Neural cell (in vitro differentiated cells): ENCODE measurements at places on chromosomes 3 and 15. TPM values are rescaled to one million over a fixed set of nuclear protein-coding genes. Genes with fewer than 3 reads are reported as not detected.

ADAMTS17 gene
- polyA plus RNA-seq, result 0.04 TPM in 1 of 2 replicates, not detected in the other

ZCWPW2 gene
- 0.48 and 1.0 TPM in 2 replicates for polyA plus RNA-seq

CYP1A1 gene
- 0.09 and 0.36 TPM in 2 replicates for polyA plus RNA-seq

THBS1 gene
- polyA plus RNA-seq, result 0.22 and 0.58 TPM in 2 replicates

SMAD6 gene
- 0.08 and 0.16 TPM in 2 replicates for polyA plus RNA-seq

ARHGAP11A gene
- polyA plus RNA-seq, result 0.20 and 0.50 TPM in 2 replicates

GNAT1 gene
- not detected in 2 replicates for polyA plus RNA-seq

CLSTN2 gene
- 10.7 and 12.3 TPM in 2 replicates for polyA plus RNA-seq

CCR2 gene
- not detected in 2 replicates for polyA plus RNA-seq

ZXDC gene
- polyA plus RNA-seq, result 22.2 and 26.5 TPM in 2 replicates

KCNH8 gene
- 28.9 and 31.7 TPM in 2 replicates for polyA plus RNA-seq

TRPM1 gene
- polyA plus RNA-seq, result not detected in 2 replicates

CCDC54 gene
- polyA plus RNA-seq, result not detected in 2 replicates

GOLGA6L10 gene
- 7.4 and 7.9 TPM in 2 replicates for polyA plus RNA-seq

COL6A5 gene
- polyA plus RNA-seq, result not detected in 2 replicates

SLC28A1 gene
- not detected in 2 replicates for polyA plus RNA-seq

SPTBN5 gene
- polyA plus RNA-seq, result 0.01 and 0.04 TPM in 2 replicates

MCTP2 gene
- polyA plus RNA-seq, result not detected in 2 replicates

MEIS2 gene
- 825 and 939 TPM in 2 replicates for polyA plus RNA-seq

CADM2 gene
- 4.2 and 4.5 TPM in 2 replicates for polyA plus RNA-seq

AGTR1 gene
- polyA plus RNA-seq, result 1.3 and 1.9 TPM in 2 replicates

CORO2B gene
- polyA plus RNA-seq, result 15.1 and 17.1 TPM in 2 replicates

ARPIN gene
- polyA plus RNA-seq, result 2.7 and 3.5 TPM in 2 replicates

MFAP1 gene
- 35.8 and 37.7 TPM in 2 replicates for polyA plus RNA-seq

GPR62 gene
- not detected in 2 replicates for polyA plus RNA-seq

SEC11A gene
- polyA plus RNA-seq, result 135 and 158 TPM in 2 replicates

SLC12A8 gene
- 1.5 and 4.6 TPM in 2 replicates for polyA plus RNA-seq

NPAP1 gene
- polyA plus RNA-seq, result 0.10 and 0.40 TPM in 2 replicates

KBTBD13 gene
- polyA plus RNA-seq, result not detected in 2 replicates

PLAAT1 gene
- 10.7 and 16.1 TPM in 2 replicates for polyA plus RNA-seq

OCA2 gene
- 0.97 TPM in 1 of 2 replicates, not detected in the other for polyA plus RNA-seq

SOX14 gene
- polyA plus RNA-seq, result not detected in 2 replicates

ATP2B2 gene
- polyA plus RNA-seq, result 8.3 and 9.5 TPM in 2 replicates
